ENCODE measurements at places on chromosomes 6 and 20. TPM values are rescaled to one million over a fixed set of nuclear protein-coding genes. Genes with fewer than 3 reads are reported as not detected.

The OR2B3 gene
- not detected for total RNA-seq

The TRAPPC3L gene
- not detected for total RNA-seq

The MEA1 gene
- 91.9 TPM for total RNA-seq

The C6orf163 gene
- total RNA-seq, result 0.19 TPM

The PSORS1C2 gene
- total RNA-seq, result not detected

The HLA-DRB1 gene
- total RNA-seq, result not detected

The PRSS16 gene
- 2.5 TPM for total RNA-seq

The SFTA2 gene
- not detected for total RNA-seq

The GSTA3 gene
- not detected for total RNA-seq

The CCM2L gene
- total RNA-seq, result 0.62 TPM

The KCNG1 gene
- 18.8 TPM for total RNA-seq

The C20orf202 gene
- not detected for total RNA-seq

The KHDRBS2 gene
- not detected for total RNA-seq

The CALHM4 gene
- total RNA-seq, result not detected

The CLVS2 gene
- total RNA-seq, result 0.07 TPM

The AFG1L gene
- 0.90 TPM for total RNA-seq

The EDN1 gene
- total RNA-seq, result 42.8 TPM

The COL21A1 gene
- 1.4 TPM for total RNA-seq

All from A549 treated with DMSO at 1 μM for 4 hours (cell line).